ENCODE measurements at places on chromosomes 2 and 18.

DNA sequence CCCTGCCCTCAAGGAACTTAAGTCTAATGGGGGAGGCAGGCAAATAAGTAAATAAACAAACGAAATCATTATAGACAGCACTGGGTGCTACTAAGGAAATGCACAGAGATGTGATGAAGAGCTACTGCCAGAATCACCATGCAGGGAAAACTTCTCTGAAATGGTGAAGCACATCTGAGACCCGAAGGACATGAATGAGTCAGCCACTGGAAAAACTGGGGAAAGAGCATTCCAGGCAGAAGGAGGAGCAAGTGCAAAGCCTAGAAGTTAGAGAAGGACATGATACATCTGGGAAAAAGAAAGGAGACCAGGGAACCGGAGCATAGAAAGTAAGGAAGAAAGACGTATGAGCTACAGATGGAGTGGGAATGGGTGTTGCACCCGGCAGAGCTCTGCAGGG, 56.8 kb downstream of the TGFA start:
- DNase-seq = no peak

DNA sequence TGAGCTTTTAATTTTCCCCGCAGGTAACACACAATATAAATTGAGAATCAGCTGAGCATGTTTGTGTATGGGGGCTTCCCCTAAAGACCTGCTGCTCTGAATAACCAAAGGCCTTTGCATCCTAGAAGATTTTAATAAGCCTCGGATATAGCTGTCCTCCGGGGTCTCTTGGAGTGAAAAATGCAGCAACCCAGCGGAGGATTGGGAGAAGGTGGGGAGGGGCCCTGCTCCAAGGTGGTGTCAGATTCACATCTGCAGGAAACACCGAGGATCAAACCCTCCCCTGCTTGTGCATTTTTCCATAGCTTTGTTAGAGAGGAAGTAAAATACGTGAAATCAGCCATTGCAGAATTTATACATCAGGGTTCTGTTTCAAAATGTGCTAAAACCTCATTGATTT, 63.0 kb upstream of the OTOF start:
- no peak for DNase-seq

GRCh38 chr2:75238670-75239330, 39.5 kb upstream of the TACR1 start:
- no peak for DNase-seq

DNA sequence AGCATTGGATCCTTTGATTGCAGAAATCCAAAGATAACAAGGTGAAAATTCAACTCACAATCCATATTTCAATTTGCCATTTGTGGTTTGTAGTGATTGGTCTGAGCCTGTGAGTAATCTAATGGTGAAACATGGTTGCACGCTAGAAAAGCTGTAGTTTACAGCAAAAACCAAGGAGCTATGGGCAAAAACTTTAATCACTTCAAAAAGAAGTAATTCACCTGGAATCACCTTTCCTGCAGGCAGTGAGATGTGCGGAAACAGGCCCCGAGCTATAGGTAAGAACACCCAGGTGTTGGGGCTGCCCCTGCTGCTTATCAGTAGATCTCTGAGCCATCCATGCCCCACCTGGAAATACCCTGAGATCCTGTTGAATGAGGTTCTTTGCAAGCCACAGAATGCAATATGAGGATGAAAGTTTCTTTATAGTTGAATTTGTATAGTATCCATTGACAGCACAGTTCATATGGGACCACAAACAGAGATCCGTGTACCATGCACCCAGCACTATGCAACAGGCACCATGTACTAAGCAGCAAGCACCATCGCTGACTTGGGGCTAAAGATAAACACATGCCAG, 208.2 kb downstream of the SPP2 start:
- DNase-seq = no peak

GRCh38 chr2:191636235-191636543, 41.7 kb upstream of the NABP1 start:
- DNase-seq = no peak

- DNase-seq = no peak
These were observed 38.0 kb upstream of the PCBP1 start for GRCh38 chr2:70049255-70049654.

DNA sequence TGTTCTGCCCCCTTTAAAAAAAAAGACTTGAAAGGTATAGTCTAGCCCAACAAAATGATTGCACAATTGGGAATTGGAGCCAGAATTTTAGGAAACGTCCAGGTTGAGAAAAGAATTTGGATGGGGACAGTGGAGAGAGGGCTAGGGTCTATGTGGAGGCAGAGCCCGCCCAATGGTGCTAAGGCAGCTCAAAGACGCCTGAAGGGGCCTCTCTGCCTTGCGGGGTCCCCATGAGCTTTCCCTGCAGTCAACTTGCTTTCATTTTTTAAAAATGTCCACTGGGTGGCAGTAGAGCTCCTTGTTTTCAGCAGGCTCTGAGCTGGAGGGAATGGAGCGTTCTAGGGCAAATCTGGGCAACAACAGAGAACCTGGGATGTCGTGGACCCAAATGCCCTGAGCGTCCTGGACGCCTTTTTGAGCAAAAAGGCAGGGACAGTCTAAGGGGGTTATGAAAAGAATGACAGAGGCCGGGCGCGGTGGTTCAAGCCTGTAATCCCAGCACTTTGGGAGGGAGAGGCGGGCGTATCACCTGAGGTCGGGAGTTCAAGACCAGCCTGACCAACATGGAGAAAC, 40.2 kb upstream of the ITM2C start:
- no peak for DNase-seq

DNA sequence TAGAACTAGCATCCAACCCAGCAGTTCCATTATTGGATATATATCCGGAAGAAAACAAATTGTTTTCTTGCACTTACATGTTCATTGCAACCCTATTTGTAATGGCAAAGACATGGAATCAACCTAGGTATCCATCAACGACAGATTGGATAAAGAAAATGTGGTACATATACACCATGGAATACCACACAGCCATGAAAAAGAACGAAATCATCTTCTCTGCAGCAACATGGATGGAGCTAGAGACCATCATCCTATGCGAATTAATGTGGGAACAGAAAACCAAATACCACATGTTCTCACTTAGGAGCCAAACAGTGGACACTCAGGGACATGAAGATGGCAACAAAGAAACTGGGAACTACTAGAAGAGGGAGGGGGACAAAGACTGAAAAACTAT, 352.7 kb downstream of the CDH2 start:
- DNase-seq = no peak

DNA sequence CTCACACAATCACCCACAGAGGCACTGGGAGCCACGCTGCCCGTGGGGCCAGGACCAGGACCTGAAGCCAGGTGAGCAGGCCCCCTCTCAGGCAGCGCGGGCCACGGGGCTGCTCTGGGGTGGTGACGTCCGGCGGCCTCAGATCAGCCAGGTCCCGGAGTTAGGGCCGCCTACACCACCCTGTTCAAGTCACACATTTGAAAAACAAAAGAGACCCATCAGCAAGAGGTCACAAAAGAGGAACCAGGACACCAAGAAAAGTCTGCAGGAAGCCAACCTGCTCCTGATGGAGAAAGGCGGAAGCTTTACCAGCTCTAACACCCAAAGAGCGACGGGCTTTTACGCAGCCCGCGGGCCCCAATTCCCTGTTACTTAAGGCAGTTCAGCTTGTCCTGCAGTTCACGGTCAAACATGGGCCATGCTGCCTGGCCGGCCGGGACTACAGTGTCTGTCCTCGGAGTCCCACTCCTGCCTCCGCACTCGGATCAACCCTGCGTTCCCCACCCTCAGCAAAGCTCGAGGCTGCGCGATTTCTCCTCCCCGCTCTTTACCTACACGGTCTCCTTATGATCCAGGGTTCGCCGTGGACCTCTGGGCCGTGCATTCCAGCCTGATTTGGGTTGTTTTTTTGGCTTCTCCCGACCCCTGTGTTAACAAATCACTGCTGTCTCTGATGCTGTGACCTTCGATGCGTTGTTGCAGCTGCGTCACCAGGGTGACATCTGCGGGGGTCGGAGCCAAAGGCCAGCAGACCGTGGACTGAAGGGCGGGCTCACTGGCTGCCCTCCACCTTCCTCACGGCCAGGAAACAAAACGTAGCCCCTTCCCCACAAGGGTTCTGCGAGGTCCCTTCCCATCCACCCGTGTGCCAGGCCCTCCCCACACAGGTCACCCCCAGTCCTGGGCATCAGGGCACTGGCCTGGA, 31.0 kb downstream of the SNORC start:
- no peak for DNase-seq

DNA sequence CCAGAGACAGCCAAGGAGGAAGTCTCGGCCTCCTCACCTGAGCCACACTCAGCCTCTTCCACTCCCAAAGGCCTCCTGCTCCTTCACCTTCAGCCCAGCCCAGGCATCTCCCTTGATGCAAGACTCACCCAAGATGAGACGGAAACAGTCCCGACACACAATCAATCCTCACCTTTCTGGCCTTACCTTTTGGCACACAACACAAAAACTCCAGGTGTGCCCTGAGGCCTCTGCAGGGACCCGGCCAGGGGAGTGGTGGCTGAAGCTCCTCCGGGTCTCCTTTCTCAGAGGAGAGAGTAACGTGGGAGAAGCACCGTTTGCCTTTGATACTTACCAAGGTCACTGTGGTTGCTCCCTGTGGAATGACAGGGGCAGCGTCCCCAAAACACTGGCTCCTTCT, 23.8 kb upstream of the EFHD1 start:
- DNase-seq = no peak

DNA sequence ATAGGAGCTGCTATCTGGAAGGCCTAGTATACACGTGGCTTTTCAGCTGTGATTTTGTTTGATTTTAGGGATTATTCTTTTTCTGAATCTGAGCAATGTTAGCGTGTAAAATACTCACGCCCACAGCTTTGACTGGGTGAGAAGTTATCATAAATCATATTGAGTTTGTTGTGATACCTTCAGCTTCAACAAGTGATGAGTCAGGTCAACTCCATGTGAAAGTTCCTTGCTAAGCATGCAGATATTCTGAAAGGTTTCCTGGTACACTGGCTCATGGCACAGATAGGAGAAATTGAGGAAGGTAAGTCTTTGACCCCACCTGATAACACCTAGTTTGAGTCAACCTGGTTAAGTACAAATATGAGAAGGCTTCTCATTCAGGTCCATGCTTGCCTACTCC, at the start of gene GKN1:
Gene GKN1, plus strand, starts transcription at position 386 of the 400 bp plus-strand sequence. CDS start 42 bp downstream, outside the sequence.
- no peak for DNase-seq

DNA sequence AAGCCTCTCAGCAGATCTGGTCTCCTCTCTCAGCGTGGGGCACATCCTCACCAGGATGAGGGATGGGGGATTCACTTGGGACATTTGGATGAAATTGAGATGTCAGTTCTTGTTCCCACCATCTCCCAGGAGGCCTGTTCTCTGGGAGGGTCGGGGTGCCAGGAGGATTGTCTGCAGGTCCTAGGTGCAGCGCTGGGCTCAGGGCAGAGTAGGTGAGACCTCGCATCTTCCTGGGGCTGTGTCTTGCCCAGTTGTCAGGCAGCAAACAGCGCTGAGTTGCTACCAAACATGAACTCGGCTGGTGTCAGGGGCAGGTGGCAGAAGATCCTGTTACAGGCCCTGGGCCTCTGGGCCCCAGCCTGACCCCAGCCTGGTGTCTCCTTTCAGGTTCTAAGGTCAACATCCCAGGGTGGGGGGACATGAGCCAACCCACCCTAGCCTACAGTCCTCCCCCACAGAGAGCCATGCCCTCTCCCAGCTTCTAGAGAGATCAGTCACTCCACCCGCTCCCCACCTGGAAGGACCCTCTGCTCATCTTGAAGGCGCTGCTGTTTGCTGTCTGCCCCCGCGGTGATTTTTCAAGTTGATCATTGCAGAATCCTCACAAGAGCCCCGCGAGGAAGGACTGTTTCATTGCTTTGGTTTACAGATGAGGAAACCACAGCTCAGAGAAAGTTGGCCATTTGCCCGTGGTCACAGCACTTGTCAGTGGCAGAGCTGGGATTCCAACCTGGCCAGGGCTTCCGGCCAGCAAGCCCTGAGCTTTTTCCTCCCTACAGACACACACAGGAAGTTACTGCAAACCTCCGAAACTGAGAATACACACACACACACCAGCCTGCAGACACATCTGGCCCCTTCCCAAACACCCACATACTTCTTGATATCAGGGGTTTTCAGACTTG, 83.9 kb downstream of the STPG4 start:
- no peak for DNase-seq

- DNase-seq = no peak
These were observed 61.5 kb downstream of the EFR3B start for GRCh38 chr2:25103287-25103871.

GRCh38 chr2:38116762-38117161, 40.8 kb upstream of the CYP1B1 start:
- no peak for DNase-seq

DNA sequence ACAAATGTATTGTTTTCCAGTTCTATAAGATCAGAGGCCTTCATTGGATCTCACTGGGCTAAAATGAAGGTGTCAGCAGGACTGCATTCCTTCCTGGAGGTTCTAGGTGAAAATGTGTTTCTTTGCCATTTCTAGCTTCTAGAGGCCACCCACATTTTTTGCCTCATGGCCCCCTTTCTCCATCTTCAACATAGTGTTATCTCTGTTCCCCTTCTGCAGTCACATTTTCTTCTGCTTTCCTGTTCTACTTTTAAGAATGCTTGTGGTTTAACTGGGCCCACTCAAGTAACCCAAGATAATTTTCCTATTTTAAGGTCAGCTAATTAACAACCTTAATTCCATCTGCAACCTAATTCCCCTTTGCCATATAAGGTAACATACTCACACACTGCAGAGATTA, 36.1 kb downstream of the METTL21A start:
- no peak for DNase-seq

DNA sequence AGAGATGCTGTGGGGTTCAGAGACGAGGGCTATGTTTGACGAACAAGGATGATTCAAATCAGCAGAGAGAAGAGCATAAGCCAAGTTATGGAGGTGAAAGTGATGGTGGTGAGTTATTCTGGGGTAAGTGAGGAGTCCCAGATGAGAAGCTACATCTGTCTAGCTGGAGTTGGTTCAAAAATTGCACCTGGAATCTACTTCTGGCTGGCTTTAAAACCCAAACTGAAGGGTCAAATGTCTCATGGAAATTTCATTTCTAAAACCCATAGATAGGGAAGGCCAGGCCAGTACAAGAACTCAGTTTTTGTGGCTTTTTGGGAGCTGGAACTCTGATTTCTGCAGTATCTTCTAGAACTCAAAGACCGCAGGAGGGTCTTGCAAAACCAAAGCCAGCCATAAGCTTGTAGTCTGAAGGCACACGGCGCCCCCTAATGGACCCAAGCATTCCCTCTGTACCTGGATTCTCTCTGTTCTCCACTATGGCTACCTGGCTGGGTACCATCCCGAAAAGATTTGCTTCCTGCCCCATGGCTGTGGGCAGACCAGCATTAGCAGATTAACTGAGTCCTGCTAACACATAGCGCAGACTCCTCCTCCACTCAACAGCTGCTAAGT, 229.1 kb upstream of the SLC14A2 start:
- DNase-seq = no peak

- DNase-seq = no peak
These were observed 5.6 kb upstream of the KCNJ3 start for GRCh38 chr2:154692927-154693326.

Data from cortex of kidney (tissue), 1 donor.